ENCODE measurements at places on chromosomes 11 and 22.

GRCh38 chr11:26992031-26992541 is 1.8 kb upstream of the FIBIN start:
- no peak for DNase-seq

- DNase-seq, result no peak
Measured at GRCh38 chr22:43151251-43152002, at the start of gene TSPO. TSPO (plus strand) TSS chr22:43151559; CDS start chr22:43159239, 7,680 bp downstream.

DNA sequence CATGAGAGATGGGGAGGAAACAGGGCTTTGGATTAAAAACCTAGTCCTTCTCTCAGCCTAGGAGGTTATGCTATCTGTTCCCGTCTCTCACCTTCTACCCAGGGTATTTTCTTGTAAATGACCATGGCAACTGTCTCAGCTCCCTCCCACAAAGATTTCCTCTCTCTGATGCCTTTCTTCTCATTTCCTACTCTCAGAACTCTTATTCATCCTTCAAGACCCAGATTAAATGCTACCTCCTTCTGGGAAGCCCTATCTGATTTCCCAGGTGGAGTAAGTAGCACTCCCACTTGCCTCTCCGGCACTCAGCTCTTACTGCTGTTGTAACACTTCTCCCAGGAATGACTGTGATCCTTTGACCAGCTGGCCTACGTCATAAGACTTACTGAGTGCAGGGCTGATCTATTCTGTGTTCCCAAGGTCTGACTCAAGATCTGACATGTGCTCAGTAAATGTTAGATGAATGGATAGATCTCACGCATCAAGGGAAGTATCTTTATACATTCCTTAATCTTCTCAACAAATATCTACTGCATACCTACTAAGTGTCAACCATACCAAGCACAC is 175.0 kb downstream of the TENM4 start:
- DNase-seq, result no peak

- no peak for DNase-seq
Measured at GRCh38 chr11:13228572-13228971, 49.0 kb upstream of the BMAL1 start.

DNA sequence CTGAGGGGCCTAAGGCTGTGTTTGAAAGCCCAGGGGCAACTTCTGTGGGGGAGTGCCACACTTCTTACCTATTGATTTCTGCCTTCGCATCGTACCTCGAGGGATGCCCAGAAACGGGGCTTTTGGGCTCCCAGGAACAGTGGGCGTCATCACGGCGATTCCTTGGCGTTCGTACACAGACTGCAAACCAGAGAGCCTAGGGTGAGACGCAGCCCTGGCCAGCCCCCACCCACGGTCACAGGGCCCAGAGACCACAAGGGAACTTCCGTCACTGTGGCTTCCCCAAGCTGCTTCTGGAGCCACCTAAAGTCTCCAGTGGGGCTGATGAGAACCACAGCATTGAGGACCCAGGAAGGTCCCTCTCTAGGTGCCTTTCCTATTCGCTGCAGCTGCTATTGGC is 91.9 kb downstream of the CTTN start:
- DNase-seq, result peak; percentile 5

DNA sequence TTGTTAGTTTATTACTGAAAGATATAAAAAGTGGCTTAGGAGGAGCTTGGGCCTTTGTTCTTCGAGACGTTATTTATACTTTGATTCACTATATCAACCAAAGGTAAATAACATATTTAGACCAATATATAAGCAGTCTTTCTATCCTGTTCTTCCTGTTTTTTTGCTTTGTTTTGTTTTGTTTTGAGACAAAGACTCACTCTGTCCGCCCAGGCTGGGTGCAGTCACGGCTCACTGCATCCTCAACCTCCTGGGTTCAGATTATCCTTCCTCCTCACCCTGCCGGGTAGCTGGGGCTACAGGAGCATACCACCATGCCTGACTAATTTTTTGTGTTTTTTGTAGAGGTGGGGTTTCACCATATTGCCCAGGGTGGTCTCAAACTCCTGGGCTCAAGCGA is 66.8 kb downstream of the ATM start:
- no peak for DNase-seq

GRCh38 chr22:25039255-25039654 is 86.7 kb downstream of the KIAA1671 start:
- DNase-seq, result no peak

DNA sequence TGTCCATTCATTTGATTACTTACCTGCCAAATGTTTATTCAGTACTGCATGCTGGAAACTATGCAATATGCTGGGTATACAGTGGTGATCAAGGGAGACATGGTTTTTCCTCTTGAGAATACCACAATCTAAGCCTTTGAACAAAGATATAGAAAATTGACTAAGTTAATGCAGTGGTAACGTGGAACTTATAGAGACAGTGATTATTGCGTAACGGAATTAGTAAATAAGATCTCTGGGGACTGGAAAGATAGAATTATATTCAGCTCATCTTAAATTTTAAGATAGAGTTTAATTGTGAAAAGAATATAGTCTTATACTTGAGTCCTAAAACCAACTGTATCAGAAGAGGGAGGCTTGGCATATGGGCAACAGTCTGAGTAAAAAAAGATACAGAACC is 129.5 kb downstream of the UVRAG start:
- no peak for DNase-seq

- no peak for DNase-seq
Measured at GRCh38 chr11:78533399-78533798, 41.3 kb downstream of the NARS2 start.

DNA sequence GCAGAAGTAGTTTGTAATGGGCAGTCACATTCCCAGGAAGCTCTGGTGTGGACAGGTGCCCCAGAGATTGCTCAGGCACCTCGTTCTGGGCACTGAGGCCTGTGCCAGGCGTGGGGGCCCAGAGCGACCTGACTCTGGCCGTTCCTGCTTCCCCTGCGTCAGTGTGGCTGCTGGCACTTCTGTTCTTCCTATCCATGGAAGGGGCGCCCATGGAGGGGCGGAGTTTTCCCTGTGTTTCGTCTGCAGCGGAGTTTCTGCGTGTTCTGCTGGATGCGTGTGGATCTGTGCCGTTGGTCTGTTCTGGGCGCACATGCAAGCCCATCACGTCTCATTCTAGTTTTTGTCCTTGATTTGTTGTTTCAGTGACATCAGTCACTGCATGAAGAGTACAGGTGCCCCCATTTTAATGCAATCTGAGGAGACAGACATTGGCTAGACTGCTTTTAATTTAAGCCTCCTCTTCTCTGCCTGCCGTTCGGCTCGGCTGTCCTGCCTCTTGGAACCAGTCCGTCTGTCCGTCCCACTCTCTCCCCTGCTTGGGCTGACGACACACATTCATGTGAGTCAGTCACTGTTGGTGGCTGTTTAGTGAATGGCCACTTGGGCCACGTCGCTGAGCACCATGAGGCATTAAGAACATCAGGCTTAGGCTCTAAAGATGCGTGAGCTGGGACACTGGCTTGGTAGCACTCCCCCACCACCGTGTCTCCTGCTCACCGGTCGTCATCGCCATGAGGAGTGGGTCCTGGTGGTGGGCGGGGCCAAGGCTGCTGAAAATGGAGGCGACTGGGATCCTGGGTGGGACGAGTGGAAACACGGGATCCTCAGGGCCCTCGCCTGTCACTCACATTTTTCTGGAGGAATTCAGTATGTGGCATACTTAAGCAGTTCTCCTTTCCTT is 255.8 kb downstream of the TBC1D22A start:
- DNase-seq, result no peak

GRCh38 chr22:26949193-26949592 is 291.8 kb downstream of the MIAT start:
- DNase-seq, result no peak

- DNase-seq, result no peak
Measured at GRCh38 chr11:11095831-11096723, 238.2 kb upstream of the ZBED5 start.

- no peak for DNase-seq
Measured at GRCh38 chr11:14240951-14241350, 118.0 kb downstream of the RRAS2 start.

DNA sequence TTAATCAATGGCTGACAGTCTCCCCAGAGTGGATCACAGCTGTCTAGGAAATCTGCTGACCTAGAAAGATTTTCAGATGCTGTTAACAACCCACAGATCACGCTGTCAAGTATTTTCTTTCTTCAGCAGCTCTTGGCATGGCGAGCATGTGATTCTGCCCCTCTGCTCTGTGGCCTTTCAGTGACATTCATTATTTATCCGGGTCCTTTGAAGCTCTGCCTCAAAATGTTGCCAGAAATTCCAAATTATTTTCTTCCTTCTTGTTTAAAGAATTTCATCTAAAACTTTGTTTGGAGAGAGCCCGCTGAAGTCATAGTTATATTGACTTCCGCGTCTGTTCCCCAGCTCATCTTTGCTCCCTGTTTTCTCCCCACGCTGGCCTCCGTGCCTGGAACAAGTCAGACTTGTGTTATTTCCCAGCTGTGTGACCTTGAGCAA is 134.1 kb downstream of the COMMD9 start:
- DNase-seq, result no peak

DNA sequence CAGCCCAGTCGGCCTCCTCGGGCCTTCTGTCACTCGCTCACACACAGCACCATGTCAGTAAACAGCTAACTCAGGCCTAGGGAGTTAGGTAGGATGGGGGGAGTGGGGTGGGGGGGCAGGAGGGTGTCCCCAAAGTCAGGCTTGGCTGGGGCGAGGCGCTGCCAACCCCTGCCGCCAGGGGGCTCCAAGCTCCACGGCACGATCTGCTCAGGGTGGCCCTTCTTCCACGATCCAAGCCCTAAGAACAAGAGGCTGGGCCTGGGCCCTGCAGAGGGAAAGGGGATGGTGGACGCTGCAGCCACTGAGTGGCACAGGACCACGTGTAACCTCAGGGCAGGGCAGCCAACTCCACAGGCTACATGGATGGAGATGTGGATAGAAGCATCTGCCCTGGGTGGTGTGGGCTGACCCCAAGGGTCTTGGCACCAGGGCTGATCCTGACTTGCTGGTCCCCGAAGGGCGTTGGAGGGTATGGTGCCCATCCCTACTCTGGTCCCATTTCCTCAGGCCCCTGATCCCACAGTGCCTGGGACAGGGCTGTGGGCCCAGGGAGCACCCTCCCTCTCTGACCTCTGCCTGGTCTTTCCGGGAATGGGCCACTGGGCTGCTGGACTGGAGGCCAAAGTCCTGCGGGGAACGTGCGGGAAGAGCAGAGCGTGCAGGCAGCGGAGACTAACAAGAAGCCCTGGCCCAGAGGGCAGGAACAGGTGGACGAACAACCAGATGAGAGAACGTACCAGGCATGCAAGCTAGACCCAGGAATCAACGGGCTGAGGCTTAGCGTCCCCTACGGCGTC is 29.1 kb upstream of the TXNRD2 start:
- no peak for DNase-seq

DNA sequence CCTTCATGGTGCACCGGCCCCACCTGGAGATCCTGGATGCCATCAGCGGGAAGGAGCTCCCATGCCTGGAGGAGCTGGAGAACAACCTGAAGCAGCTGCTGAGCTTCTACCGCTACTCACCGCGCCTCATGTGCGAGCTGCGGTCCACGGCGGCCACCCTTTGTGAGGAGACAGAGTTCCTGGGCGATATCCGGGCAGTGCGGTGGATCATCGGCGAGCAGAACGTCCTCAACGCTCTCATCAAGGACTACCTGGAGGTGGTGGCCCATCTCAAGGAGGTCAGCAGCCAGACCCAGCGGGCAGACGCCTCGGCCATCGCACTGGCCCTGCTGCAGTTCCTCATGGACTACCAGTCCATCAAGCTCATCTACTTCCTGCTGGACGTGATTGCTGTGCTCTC is 59.2 kb downstream of the SYT13 start:
- DNase-seq, result no peak

GRCh38 chr11:24298146-24298545 is 198.7 kb upstream of the LUZP2 start:
- no peak for DNase-seq

DNA sequence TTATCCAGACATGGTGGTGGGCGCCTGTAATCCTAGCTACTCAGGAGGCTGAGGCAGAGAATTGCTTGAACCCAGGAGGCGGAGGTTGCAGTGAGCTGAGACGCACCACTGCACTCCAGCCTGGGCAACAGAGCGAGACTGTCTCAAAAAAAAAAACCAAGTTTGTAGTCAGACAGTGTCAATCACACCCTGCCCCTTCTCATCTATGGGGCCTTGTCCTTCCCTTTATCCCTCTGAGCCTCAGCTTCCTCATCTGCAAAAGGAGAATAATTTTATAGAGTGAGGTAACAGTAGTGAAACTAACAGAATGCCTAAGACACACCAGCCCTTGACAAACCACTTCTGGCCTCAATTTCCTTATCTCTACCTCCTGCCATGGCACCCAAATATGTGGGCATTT is 10.7 kb downstream of the BCL9L start:
- DNase-seq, result no peak

DNA sequence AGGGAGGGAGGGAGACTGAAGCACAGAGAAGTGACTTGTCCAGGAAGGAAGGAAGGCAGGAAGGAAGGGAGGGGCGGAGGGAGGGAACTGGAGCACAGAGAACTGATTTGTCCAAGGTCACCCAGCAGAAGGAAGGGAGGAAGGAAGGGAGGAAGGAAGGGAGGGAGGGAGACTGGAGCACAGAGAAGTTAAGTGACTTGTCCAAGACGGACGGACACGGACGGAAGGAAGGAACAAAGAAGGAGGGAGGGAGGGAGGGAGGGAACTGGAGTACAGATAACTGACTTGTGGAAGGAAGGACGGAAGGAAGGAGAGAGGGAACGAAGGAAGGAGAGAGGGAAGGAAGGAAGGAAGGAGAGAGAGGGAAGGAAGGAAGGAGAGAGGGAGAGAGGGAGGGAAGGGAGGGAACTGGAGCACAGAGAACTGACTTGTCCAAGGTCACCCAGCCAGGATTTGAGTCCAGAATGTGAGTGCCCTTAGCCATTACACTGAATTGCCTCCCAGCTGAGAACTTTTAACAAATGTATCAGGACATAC is 1.5 kb downstream of the SLC35F2 start:
- no peak for DNase-seq

DNA sequence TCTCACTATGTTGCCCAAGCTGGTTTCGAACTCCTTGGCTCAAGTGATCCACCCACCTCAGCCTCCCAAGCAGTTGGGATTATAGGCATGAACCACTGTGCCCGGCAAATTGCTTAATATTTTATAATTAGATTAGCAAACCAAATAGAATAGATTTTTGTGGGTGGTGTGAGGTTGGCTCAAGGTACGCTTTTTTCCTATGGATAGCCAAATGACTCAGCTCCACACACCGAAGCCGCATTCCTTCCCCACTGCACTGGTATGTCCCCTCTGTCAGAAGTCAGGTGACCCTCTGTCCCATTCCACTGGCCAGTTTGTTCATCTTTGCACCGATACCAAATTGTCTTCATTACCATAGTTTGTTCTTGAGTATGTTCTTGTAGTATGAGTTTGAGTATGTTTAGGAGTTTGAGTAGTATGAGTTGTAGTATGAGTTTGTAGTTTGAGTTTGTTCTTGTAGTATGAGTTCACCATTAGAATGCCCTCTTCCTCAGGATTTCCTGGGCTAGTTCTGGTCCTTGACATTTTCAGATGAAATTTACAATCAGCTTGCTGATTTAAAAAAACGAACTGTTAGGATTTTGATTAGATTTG is 19.4 kb downstream of the SUSD2 start:
- no peak for DNase-seq

GRCh38 chr11:35276396-35277145 is 137.6 kb downstream of the CD44 start:
- DNase-seq, result no peak
